Omental fat pad (tissue), 4 donors: ENCODE measurements at places on chromosomes 3 and 15.

GRCh38 chr15:67805666-67806516 is 19.4 kb upstream of the SKOR1 start:
- no peak for DNase-seq

GRCh38 chr3:37290551-37290950 is 116.2 kb upstream of the LRRFIP2 start:
- no peak for DNase-seq

- no peak for DNase-seq
These were observed 68.3 kb upstream of the SLC12A8 start for GRCh38 chr3:125280668-125281361.

DNA sequence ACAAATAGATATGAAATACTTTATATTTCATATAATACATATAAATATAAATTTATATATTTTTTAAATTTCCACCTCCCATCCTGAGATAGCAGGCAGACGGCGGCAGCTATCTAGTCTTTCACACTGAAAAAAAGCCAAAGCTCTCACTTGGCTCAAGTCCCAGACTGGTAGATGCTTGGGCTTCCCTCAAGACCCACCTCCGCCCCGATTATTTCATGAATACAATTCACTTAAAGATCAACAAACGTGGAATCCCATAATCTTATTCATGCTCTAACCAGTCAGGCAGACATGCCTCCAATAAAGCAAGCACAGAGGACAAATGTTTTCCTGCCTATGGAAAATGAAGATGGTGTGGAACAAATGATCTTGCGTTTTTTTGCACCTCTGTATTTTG is 275.9 kb upstream of the NR2F2 start:
- no peak for DNase-seq

DNA sequence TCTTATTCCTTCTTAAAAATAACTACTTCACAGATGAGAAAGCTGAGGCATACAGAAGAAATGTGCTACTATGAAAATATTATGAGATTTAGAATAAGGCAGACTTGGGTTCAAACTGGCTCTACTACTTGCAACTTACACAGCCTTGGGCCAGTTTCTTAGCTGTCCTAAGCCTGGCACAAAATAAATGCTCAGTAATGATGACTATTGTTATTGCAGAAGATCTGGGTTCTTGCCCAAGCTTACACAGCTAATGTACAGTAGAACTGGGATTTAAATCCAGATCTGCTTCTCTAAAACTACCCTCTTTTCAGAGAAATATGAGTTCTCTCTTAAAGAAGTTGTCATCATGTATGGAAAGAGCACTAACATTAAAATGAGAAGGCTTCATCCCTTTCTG is 228.2 kb upstream of the TPRG1 start:
- no peak for DNase-seq

- no peak for DNase-seq
These were observed 29.1 kb upstream of the PDZRN3 start for GRCh38 chr3:73653877-73654276.

DNA sequence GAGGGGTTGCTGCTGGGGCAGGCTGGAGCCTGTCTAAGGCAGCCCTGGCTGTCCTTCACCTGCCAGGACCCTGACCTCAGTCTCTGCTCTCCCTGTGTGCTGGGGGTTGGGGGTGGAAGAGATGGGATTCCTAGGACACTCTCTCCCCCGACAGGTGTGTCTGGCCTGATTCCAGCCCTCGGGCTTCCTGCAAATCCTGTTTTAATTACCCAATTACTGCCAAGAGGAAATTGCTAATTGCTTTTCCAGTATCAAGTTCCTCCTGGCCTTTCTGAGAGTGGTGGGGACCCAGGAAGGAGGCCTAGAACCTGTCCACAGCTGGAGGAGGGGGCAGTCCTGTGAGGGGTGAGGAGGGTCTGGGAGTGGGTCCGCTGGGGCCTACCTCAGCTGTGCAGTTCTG is 15.8 kb downstream of the PLXNA1 start:
- DNase-seq = no peak

DNA sequence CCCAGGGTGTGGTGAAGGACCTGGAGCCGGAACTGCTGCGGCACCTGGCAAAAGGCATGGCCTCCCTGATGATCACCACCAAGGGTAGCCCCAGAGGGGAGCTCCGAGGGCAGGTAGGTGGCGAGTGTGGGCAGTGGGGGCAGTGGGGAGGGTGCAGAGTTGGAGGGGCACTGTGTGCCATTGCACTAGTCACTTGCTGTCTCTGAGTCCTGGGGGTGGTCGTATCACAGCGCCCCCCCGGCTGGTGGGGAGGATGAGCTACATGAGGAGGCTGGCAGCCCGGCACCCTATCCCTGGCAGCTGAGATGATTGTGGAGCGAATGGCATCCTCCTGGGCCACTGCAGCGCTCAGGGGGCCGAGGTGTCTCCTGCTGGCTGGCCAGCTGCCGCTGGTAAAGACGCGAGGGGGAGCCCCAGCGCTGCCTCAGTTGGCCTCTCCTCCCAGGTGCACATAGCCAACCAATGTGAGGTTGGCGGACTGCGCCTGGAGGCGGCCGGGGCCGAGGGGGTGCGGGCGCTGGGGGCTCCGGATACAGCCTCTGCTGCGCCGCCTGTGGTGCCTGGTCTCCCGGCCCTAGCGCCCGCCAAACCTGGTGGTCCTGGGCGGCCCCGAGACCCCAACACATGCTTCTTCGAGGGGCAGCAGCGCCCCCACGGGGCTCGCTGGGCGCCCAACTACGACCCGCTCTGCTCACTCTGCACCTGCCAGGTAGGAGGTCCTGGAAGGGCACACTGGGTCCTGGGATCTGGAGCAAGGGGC is 6.4 kb downstream of the CHRD start:
- no peak for DNase-seq

DNA sequence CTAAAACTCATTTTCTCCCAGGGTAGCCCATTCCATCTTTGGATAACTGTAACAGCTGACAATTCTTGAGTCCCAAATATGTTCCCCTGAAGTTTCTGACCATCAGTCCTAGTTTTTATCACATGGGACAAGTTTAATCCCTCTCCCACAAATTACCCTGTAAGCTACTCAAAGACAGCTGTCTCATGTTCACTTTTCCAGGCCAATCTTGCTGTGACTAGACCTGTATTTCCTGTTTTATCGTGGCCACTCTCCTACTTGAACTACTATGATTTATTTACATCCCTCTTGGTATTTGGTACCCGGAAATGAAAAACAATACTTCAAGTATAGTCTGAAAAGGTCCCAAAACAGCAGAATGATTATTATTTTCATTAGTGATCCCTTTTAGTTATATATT is 95.1 kb upstream of the MEX3B start:
- DNase-seq = no peak

GRCh38 chr15:32723171-32723948 is 5.6 kb downstream of the GREM1 start:
- no peak for DNase-seq

GRCh38 chr15:81225161-81225671 is 28.5 kb downstream of the IL16 start:
- no peak for DNase-seq

GRCh38 chr3:53005338-53005737 is 40.5 kb downstream of the SFMBT1 start:
- DNase-seq = no peak

DNA sequence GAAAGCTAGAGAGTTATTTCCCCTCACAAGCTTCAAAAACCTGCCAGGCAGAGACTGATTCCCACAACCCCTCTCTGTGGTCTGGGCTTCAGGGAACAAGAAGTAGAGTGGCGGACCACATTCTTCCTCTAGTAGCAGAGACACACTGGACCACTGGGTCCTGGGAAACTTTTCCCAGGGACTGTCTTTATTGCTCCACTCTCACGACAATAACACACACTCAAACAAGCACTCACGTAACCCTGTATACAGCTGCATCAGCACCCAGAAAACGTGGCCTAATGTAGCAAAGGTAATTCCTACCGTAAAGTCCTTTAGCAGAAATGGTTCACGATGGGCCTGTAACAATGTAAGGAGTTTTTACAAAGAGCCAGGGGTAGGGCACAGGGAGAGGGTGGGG is 27.6 kb downstream of the CPOX start:
- DNase-seq = no peak

- DNase-seq = no peak
These were observed 23.3 kb downstream of the RNU5B-1 start for GRCh38 chr15:65327651-65328393.

DNA sequence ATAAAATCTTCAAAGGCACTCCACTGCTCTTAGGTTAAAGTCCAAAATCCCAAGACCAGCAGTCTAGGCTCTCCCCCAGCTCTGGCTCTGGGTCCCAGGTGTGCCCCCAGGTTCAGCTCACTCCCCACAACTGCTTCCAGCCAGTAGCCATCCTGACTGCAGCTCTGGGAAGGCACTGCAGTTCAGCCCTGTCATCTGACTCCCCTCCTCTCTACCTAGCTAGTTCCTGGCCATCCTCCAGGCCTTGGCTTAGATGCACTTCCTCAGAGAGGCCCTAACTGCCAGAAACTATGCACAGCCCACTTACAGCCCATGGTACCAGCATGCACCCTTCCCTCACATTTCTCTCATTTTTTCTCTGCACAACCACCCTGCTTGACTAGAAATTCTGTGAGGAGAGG is 25.5 kb downstream of the TBC1D2B start:
- DNase-seq = no peak

DNA sequence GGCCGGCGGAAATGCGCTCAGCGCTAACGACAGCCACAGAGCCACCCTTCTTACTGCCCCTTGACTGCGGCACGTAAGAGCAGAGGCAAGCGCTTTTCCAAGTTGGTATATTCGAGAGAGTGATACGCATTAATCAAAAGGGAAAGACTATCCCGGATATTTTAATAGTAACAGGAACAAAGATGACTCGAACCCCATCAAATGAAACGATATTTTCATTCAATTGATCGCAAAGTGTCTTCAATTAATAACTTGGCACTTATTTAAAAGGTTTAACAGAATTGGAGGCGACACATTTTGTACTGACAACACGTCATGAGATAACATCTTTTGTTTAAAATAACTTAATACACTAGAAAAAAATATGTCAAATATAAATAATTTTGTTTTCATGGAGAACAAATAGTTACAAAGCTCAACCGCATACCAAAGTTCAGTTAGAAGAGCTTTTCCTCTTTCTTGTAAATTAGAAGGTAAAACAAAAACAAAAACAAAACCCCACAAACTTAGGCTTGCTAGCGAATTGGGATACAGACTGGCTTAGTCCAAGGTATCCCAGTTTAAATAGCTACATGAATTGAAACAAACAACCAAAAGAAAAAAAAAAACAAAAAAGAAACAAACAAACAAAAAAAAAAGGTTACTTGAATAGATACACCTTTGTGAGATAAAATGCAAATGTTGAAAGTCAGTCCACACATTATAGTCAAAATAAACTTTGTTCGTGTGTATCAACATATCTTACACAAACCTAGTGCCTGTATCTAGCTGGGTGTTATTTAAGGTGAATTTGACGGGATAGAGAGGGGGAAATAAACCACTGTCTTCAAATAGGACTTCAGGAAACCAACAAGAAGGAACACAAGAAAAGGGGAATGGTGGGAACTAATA is 10.2 kb downstream of the SHOX2 start:
- no peak for DNase-seq

DNA sequence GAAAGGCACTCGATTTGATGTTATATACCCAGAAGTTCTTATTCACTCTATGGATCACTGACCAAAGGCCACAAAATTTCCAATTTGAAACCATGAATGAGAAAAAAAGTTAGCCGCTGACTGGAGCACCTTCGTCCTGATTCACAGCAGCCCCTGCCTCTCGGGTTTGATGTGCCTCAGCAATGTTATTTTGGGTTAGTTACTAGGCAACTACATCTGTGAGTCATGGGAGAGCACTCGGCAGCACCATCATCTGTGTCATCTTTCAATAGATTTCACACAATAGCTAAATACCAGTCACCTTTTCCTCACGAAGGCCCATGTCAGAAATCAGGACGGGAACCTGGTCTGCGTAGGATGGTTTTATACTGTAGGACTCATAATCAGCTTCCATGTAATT is 269.2 kb downstream of the ZBBX start:
- no peak for DNase-seq

GRCh38 chr15:74616366-74616939 is 817 bp downstream of the CLK3 start:
- peak; percentile 64 for DNase-seq

- DNase-seq = no peak
These were observed 76.5 kb upstream of the SPRED1 start for GRCh38 chr15:38176155-38176554.

- no peak for DNase-seq
These were observed 26.7 kb downstream of the SLC12A8 start for GRCh38 chr3:125185805-125186204.

GRCh38 chr3:142858043-142858442 is 30.8 kb downstream of the PCOLCE2 start:
- no peak for DNase-seq

- DNase-seq = no peak
These were observed 9.7 kb downstream of the LIPC start for GRCh38 chr15:58441376-58442070.

DNA sequence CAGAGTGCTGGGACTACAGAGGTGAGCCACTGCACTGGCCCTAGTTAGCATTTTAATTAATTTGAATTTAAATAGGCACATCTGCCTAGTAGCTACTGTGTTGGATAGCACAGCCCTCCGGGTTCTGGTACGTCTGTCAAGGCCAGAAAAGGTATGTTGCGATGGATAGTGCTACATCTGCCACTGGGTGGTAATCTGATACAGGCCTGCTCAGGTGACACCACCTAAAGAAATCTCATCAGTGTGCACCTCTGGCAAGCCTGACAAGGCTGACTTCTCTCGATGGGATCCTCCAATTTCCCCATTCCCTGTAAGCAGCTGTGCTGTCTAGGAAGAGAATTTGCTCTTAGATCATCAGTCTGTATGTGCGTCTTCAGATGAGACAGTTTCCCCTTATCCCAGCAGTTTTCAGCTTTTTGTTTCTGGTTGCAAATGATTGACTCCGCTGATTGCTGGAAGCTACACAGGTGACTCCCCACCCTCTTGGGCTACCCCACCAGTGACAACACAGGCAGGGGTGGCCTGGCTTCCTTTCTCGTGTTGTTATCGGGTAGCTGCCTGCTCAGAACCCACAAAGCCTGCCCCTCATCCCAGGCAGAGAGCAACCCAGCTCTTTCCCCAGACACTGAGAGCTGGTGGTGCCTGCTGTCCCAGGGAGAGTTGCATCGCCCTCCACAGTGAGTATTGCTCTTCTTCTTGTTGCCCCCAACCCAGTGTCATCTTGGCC is at the start of gene CCR9:
Gene CCR9 (plus strand): TSS at position 565 of the 727 bp plus-strand sequence. CDS start 8,391 bp downstream, outside the sequence.
- no peak for DNase-seq

DNA sequence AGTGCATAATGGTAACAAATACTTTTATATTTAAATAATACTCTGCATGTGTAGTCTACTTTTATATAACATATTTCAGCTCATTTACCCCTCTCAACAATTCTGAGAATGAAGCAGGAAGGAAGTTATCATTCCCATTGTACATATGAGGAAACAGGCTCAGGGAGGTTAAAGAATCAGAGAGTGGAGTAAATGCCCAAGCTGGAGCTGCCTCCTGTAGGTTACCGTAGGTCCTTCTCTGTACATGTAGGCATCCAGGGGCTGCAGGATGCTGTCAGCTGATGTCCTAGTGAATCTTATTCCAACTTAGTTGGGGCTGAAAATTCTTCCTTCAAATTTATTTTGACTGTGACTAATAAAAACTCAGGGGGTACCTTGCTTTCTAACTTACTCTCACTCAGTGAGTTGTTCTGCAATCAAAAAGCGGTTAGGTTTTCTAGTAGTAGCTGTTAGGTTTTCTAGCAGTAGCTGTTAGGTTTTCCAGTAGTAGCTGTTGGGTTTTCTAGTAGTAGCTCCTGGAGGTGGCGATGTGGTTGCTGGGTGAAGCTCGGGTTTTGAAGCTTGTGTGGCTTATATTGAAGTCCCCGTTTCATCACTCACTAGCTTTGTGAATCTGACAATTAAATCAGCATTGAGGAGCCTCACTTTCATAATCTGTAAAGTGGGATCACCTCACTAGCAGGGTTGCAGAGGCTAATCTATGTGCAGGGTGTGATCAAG is 357.0 kb downstream of the NR2F2 start:
- no peak for DNase-seq

GRCh38 chr3:163863146-163863545 is 1215.2 kb downstream of the SI start:
- no peak for DNase-seq
